ENCODE measurements at places on chromosomes 12 and 14.

- no peak for DNase-seq
Measured at GRCh38 chr12:93079271-93079670, 150.2 kb upstream of the EEA1 start.

DNA sequence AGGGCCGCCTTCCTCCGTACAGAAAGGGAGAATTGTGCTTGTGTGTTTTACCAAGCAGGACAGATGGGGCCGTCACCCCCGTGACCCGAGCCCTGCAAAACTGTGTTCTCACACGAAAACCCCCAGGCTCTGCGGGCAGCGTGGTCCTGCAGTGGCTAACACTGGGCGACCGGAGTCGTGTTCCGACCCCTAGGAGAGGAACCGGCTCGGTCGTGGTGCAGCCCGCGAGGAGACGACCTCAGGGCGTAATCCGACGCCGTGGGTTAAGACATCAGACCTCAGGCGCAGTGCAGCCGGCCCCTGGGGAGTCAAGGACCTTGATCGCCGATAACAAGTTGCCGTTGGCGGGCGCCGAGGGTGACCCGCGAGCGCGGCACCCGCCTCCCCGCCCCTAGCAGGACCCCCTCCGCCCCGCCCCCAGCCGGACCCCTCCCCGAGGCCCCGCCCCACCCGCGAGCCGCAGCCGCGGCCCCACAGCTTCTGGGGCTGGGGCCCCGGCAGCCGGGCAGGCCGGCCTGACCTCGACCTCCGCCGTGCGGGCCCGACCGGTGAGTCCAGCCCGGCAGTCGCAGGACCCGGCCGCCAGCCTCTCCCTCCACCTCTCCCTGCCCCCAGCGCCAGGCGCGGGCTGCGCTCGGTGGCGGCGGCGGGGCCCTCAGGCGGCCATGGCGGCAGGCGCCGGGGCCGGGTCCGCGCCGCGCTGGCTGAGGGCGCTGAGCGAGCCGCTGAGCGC lies at the start of gene CHPT1:
CHPT1 (plus strand) TSS at position 444 of the 733 bp plus-strand sequence; CDS start at position 666, 222 bp downstream.
- no peak for DNase-seq

DNA sequence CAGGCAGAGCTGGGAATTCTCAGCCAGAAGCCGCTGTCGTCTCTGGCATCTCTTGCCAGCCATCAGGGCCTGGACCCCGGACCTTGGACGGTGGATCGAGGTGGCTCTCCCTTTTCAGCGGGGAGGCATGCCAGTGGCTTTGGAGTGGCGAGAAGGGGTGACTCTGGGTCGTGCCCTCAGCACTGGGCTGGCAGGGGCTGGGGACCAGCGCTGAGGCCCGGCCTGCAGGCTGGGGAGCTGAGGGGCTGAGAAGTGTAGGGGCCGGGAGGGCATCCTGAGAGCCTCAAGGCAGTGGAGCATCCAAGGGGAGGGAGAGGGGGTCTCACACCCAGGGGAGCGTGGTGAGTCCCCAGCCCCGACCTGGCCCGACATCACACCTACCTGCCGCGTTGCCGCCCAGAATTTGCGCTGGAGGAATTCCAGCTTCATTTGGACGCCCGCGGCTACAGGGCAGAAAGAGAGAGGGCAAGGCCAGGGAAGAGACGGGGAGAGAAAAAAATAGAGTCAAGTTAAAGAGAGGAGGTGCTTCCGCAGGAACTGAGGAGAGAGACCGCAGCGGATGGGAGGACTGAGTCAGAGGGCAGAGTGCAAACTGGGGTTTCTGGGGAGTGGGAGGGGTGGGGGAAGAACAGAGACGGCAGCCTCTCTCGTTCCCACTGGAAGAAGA lies 9.0 kb upstream of the LRTM2 start:
- peak; percentile 51 for DNase-seq

DNA sequence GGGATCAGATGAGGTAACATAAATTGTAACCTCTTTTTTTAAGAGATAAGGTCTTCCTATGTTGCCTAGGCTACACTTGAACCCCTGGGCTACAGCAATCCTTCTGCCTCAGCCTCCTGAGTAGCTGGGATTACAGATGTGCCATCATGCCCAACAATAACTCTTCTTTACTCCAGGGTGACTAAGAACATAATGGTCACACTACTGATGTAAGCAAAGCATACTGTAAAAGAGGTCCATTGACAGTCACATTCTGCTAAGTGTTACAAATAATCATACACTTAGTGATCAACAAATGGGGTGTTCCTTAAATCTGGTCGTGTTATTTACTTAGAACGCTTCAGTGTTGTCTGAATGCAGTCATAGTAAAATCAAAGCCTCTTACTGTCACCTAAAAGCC lies 68.9 kb downstream of the EPS8 start:
- DNase-seq: no peak

- no peak for DNase-seq
Measured at GRCh38 chr14:94771158-94771905, 1.4 kb upstream of the GSC start.

DNA sequence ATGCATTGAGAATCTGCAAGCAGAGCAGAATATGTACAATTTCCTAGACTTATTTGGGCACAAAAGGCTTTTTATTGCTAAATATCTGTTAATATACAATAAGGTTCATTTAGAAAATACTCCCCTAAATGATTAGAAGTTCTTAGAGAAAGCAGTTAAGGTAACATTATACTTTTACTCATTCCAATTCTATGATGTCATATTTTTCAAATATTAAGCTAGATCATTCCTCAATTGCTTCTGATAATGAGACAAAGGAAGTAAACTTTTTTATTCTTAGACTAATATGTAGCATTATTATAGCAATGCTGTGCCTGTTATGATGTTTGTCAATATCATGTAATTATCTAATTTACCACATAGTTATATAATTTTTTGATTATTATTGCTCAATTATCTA lies 447.0 kb downstream of the SLC16A7 start:
- no peak for DNase-seq

DNA sequence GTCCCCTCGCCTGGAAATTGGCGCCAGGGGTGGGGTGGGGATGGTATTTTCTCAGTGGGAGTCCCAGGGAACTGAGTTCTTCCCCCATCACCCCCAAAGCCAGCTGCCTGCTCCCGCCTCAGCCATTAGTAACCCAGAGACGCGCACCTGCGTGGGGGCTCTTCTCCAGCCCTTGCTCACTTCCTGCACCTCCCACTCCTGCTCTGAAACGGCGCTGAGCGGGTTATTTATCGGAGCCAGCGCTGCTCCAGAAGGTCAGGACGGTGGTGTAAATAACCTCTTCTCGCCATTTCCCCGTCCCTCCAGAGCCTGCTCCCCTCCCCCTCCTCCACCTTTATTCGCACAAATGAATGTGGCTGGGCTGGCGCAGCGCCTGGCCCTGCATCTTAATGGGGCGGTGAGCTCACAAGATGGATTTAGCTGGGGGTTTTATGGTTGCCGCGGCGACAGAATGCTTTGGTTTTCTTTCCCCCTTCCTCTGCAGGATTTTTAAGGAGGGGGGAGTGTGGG lies 12.2 kb downstream of the GPR84 start:
- DNase-seq: peak; percentile 48

DNA sequence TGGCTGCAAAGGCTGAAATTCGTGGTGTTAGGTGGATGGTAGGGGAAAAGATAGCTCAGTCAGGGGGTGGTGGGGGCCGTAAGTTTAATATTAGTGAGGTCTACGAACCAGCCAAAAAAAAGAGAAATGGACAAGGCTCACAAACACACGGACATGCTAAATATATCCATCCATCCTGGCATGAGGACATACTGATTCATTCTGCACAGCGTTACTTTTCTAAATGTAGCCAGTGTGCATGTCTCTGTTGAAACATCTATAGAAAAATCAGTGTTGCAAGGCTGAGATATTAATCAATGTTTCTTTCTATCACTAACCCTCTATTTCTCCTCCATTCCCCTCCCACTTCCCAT lies 150.6 kb downstream of the PIWIL1 start:
- no peak for DNase-seq

DNA sequence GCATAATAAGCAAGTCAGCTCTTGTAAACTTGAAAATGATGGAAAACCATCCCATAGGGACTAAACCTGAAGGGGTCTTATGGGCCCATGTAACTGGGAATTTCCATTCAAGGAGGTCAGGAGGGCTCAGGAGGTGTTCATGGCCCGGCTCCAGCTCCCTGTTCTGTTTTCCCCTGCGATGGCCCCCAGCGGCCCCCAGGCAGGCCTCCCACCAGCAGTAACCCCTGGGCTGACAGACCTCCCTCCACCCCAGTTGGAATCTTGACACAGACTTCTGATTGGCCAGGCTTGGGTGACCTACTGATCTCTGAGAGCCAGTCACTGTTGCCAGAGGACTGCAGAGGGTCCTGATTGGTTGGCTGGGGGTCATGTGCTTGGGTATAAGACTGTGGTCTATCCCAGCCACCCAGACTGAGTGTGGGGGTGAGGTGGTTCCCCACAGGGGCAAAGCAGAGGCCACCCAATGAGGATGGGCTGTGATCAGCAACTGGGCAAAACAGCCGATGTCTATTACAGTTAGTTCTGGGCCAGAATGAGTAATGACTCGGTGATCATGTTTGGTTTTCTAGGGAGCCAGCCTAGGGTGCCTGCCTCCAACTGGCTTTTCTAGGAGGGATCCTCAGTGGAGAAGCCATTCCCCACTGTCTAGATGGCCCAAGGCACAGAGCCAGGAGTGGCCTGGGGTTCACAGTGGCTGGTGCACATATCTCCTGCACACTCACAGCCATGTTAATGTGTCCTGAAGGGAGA lies 27.0 kb downstream of the RHOF start:
- no peak for DNase-seq

GRCh38 chr12:13124656-13125505 lies 21.4 kb upstream of the GSG1 start:
- no peak for DNase-seq

DNA sequence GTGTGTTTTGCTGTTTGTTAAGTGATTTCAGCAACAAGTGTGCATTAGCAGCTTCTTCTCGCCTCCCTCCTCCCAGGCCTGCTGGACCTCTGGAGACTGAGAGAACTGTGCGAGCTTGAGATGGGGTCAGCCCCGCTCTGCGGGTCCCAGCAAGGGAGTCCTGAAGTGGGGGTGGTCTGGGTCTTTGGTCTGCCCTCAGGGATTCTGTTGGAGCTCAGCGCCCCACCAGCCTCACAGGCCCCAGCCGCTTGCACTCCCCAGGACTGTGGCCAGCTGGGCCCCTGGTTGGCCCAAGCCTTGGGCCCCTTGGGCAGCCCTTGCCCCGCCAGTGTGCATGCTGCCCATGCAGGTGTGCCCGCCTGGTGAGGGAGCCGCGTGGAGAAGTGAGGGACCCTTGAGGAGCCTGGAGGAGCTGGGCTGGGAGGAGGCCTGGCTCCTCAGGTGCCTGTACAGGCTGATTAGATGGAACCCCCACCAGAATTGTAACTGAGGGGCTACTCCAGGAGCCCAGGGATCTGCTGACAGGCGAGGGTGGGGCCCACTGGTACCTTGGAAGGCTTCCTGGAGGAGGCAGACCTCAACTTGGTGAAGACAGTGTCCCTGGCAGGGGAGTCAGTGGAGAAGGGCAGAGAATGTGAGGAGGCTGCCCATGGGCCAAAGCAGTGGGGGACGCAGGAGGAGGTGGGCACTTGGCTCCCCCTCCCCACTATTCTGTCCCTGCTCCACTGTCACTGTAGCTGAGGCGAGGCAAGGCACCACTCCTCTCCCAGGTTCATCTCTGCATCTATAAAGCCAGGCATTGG lies 56.7 kb downstream of the BEGAIN start:
- DNase-seq: no peak

- peak; percentile 17 for DNase-seq
Measured at GRCh38 chr12:113425960-113426453, 3.8 kb downstream of the SDSL start.

DNA sequence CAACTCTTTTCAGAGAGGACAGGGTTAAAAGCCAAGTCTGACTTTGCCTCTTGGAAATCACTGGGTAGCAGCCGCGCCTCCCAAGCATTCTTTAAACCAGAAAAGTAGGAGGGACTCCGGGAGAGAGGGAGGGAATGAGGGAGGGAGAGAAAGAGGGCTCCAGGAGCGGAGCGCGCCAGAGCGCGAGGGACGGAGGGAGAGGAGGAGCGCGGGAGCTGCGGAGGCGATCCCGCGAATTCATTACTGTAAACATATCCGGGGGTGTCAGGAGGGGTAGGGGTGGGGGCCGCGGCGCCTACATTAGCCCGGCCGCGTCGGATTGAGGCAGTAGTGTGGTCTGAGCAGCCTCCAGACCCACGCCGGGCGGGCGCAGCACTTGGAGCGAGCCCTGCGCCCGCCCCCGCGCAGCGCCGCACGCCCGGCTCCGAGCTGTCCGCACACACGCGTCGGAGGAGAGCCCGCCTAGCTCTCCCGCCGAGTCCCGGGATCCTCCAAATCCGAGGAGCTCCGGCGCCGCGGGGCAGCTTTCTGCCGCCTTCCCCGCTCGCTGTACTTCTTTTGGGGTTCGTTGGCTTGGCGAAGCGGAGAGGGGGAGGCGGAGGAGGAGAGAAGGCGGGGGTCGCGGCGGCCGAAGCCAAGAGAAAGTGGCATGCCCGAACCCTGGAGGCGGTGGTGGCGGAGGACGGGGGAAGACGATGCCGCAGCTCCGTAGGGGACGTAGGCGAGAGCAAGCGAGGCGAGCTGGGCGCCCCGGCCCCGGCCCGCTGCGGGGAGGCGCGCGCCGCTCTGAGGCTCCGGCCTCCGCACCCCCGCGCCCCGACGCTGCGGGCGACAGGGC lies 3.3 kb downstream of the FLRT2 start:
- no peak for DNase-seq

GRCh38 chr14:64112867-64113678 lies 181.1 kb downstream of the ESR2 start:
- peak; percentile 49 for DNase-seq

- no peak for DNase-seq
Measured at GRCh38 chr12:25504744-25505143, 48.3 kb downstream of the LMNTD1 start.

- no peak for DNase-seq
Measured at GRCh38 chr14:104856157-104856868, 8.8 kb upstream of the CEP170B start.

GRCh38 chr12:106493531-106493930 lies 89.3 kb upstream of the RFX4 start:
- DNase-seq: no peak

DNA sequence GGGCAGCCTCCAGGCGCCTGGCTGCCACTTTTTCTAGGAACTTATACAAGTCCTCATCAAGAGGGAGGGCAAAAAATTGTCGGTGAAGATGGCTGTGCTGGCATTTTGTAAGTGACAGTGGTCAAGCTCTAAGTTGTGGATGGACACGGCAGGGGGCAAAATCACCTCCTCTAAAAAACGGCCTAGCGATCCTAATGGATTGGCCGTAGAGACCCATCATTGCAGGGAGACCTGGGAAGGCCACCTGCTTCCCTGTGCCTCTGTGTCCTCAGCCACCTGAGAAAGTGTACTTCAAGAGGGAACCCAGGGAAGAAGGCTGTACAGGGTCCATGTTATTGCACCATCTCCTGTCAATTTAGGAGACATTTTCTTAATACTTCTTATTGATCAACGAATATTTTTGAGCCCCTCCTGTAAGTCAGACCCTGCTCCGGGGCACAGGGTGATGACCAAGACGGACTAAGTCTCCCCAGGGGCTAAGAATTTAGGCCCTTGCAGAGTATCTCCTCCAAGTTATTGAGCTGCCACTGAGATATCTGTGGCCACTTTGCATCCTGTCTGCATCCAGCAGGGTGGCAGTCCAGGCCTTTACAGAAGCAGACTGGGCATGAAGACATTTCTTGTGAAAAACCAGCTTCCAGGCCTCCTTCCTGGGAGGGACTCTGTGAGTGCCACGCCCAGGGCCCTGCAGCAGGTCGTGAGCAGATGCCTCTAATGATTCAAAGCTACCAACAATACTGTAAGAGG lies 40.5 kb downstream of the PSMA6 start:
- peak; percentile 30 for DNase-seq
